ENCODE measurements at places on chromosomes 16 and 17. TPM values are rescaled to one million over a fixed set of nuclear protein-coding genes. Genes with fewer than 3 reads are reported as not detected.

DNA sequence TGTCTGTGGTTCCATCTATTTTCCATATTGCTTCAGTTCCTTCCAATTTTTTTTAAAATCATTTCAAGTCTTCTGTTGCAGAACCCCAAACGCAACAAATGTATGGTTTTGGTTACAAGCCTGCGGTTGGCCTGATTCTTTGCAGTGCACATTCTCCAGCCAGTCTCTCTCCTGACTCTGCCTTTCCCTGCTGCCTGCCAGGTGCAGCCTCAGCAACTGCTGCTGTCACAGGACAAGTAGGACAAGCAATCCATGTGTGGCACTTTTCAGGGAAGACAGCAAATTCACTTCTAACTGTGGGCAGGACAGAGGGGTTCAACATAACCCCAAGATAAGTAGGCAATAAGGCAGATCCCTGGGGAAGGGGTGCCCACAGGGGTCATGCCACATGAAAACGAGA, 24.2 kb downstream of the EMP2 start:
- no peak for DNase-seq

- peak; percentile 69 for DNase-seq
Measured at GRCh38 chr17:77461277-77462057, 320.7 kb downstream of the SEC14L1 start.

DNA sequence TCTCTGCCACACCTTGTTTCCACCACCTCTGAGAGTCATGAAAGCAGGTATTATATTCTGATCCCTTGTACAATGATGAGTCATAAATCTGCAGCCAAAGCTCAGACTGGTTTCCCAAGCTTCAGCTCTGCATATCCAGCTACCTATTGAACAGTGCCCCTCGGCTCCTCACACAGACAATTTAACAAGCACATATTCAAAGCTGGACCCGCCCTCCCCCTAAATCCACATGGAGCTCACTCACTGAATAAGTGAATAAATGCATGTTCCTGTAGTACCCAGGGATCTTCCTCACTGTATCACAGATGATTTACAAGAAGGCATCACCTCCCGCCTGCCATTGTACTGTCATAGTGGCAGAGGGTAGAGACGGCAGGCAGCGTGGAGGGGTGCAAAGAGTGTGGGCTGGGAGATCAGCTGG, 516.4 kb downstream of the GRIN2A start:
- no peak for DNase-seq

DNA sequence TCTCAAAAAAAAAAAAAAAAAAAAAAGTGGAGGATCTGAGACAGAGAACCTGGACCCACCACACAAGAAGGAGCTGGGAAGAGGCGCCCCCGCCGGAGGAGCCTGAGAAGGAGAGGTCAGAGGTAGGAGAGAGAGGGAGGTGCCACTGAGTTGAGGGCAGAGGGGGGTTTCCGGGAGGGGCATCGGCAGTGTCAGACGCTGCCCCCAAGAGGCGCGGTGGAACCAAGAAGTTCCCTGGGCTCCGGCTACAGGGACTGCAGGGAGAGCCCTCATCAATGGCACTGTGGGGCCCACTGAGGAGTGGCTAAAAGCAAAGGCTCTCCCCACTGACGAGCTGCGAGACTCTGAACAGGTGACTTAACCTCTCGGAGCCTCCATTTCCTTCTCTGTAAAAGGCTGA, 4.2 kb downstream of the CCDC42 start:
- DNase-seq = peak; percentile 77

DNA sequence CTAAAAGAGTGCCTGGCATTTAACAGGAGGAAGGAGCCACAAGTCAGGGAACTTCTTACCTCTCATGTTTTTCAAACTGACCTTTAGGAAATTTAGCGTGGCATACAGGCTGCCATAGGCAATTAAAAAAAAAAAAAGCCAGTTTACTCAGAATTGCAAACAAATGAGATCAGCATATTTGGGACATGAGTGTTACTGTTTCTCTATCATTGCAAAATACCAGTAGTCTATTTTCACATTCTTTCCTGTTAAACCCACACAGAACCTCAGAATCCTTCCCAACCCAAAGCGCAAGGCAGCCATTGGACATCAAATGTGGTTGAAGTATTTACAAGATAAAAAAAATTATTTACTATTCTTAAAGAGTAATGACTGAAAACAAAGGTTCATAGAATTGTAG, 366.4 kb upstream of the DYNLRB2 start:
- DNase-seq = no peak

DNA sequence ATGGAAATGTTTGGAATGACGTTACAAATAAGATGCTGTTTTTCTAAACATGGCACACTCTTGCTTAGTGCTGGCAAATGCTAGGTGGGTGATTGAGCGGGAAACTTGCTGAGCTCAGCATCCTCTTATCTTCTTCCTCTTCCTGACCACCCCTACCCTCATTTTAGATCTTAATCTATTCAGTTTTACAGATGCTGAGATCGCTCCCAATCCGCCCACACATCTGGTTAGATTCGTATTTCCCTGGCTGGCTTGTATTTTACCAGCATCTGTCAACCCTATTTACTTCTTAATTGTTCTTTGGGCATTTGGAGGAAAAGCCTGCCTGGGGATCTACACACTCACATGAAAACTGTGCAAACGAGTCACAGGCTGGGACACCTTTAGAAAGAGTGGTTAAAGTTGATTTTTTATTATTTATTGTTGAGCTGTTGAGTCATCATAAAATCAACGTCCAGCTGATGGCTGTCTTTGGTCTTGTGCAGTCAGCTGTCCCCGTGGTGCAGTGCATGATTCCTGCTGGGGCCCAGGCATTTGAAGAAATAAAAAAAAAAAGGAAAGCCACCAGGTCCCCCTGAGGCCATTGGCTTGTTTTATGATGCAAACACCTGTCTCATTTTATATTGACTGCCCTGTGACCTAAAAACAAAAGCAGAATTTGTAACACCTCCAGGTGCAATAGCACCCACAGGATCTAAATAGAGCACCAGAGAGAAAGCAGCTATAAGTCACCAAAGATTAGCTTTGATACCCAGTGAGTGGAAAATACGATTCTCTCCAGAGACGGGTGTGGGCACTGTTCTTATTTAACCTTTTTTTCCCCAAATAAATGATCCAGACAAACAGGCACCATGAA, 258.6 kb downstream of the HS3ST3B1 start:
- no peak for DNase-seq

Gene CORO1A
- total RNA-seq = 758 TPM

- no peak for DNase-seq
Measured at GRCh38 chr17:21417921-21418320, 41.8 kb downstream of the KCNJ12 start.

DNA sequence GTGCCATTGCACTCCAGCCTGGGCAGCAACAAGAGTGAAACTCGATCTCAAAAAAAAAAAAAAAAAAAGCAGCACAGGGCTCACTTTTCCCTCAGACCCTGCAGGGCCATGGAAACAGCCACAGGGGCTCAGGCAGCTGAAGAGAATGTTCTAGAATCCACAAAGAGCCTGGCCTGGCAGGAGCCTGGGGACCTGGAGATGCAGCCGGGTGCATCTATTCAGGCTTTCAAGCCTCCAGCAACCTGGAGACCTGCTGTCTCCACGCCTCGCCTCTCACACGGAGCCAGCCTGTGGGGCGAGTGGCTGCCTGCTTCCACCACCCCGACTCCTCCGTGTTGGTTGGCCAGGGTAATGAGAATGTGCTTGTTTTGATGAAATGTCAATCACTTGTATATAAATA, 44.0 kb upstream of the MEAK7 start:
- DNase-seq = no peak

- DNase-seq = peak; percentile 62
Measured at GRCh38 chr16:55035029-55035428, 104.4 kb downstream of the IRX5 start.

- no peak for DNase-seq
Measured at GRCh38 chr17:59389066-59389465, 57.6 kb downstream of the YPEL2 start.

- DNase-seq = no peak
Measured at GRCh38 chr16:88070989-88071625, 119.9 kb downstream of the BANP start.

DNA sequence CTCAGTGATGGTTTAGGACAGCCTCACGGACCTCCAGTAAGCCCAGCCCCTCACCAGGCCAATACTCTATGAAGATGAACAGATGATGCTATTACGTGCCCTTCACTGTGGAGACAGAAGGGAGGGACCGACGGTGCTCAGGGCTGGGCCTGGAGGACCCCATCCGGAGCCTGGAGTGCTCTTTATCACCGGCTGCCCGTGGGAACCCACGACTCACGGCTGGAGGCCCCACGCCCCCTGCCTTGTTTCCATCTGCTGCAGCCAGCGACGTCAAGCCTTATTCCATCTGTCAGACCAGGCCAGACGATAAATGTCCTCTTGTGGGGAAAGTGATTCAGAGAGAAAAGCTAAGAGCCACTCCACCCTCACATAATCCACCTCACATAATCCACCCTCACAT, 4.0 kb upstream of the TIMM22 start:
- no peak for DNase-seq

GRCh38 chr16:82129881-82130280, 40.1 kb downstream of the MPHOSPH6 start:
- DNase-seq = peak; percentile 32

DNA sequence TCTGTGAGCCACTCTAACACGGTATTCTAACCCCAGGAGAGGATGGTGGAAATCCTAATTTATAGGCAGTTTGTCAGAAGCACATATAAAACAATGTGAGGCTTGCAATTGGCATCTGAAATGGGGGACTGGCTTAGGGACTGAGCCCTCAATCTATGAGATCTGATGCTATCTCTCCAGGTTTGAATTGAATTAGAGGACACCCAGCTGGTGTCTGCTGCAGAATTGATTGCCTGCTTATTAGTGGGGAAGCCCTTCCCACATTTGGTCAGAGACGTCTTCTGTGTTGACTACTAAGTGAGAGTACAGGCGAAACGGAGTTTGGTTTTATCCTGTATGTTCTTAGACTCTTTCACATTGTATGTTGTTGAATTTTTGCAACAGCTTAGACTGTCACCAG, 13.6 kb upstream of the TMIGD1 start:
- DNase-seq = no peak

DNA sequence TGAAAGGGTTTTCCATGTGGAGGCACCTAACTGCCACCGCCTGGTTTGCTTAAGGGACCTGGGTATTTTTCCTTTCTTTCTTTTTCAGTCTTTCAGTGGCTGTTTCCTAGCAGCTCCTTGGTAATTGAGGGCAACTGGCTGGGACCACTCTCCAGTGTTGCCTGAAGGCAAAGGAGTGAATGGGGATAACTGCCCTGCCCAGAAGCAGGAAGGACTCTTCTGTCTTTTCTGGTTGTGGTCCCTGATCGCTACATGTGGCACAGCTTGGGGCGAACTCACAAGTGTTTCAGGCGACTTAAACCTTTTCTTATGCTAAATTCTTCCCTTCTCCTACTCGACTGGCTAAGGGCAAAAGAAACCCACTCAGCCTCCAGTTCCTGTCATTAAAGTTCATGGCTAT, 10.1 kb upstream of the TMEM98 start:
- DNase-seq = peak; percentile 42

Gene XYLT1
- 14.7 TPM for total RNA-seq

DNA sequence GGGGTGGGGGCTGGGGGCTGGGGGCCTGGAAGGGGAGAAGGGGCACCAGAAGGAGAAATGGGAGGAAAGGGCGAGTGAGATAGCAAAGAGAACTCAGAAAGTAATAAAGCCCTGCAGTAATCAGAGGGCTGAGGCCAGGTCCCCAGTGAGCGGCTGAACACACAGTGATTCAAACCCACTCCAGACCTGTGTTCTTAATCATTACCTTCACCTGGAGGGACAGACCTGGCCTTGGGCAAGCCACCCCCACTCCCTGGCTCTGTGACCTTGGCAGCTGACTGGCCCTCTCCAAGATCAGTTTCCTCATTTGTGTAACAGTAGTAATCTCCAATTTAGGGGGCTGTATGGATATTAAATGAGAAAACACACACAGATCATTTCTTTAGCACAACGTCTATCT, 150.4 kb downstream of the WWOX start:
- DNase-seq = no peak

Gene SMPD3
- total RNA-seq = 0.40 TPM

DNA sequence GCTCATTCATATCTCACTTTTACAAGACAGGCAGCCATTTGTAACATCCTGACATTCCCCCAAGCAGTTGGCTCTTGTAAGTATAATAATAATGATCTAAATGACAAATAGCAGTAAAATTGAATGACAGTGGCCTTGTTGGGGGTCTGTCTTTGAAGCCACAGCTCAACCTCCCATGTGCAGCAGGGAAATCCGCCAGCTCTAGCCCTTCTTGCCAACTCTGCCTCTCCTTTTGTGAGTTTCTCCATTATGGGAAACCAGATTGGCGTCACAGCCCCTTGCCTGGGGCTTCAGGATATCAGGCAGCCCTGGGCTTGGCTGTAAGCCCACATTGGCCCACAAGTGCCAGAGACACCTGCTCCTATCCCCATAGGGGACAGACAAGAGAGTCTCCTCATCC, 70.4 kb upstream of the CACNG5 start:
- no peak for DNase-seq

Gene NMRAL1
- 34.5 TPM for total RNA-seq

GRCh38 chr17:39699818-39700147, at the start of gene ERBB2:
Gene ERBB2, plus strand, starts transcription at chr17:39700064. Its CDS starts 175 bp downstream, at chr17:39700239.
- no peak for DNase-seq

DNA sequence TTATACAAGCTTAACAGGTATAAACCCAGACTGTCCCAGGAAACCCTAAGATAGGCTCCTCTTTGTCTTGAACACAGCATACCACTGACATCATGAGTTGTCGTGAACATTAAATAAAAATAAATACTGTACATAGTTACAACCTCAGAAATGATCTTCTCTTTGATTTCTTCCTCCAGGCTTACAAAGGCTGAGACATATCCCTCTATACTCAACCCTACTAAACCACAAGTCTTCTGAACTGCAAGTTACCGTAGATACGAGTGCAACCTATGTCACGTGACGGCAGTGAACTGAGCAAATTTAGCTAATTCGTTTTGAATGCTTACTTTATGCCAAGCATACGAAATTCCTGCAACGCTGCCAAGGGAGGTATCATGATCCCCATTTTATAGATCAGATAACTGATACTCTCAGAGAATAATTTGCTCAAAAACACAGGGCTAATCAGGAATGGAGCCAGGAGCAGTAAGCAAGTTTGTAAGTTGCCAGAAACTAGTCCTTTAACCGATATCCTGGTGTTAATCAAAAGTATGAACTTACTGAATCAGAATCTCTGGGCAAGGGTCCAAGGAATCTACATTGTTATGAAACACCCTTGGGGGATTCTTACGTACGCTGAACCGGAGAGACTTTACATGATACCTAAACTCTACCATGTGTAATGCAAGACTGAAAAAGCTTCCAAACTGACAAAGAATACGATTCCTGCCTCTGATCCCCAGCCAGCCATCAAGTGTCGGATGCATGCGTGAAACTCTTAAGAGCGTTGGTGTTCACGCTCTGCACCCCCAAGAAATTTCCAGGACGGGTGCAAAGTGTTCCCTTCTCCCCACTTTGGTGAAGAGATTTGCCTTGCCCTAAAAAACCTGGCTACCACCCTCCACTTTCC, 106.2 kb downstream of the XYLT1 start:
- DNase-seq = peak; percentile 91

GRCh38 chr16:57126411-57126810, 34.0 kb downstream of the CPNE2 start:
- no peak for DNase-seq

Measured in activated CD4-positive, alpha-beta T cell treated with anti-CD3 and anti-CD28 coated beads, Interleukin-2, amount 10 ng/mL, durations not matched to agents 24 days and 14 days (primary cell).